Right ventricle myocardium superior (tissue), 1 donor: ENCODE measurements at places on chromosomes 3 and 15.

DNA sequence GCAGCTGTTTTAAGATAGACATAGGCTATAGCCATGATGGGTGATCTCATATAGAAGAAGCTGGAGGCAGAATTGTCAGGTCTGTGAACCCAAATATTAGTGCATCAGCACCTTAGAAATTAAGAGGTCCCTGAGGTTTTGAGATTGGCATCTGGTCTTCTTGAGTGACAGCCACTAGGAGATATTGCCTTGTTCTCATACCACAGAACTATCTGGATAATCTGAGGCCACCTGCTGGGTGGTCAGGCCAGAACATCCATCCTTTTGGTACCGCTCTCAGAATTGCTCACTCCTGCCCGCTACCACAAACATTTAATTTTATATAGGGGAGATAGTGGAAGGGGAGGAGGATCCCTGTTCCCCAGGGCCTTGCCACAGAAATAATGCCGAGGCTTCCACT, 210.6 kb upstream of the ZPLD1 start:
- DNase-seq, result no peak

DNA sequence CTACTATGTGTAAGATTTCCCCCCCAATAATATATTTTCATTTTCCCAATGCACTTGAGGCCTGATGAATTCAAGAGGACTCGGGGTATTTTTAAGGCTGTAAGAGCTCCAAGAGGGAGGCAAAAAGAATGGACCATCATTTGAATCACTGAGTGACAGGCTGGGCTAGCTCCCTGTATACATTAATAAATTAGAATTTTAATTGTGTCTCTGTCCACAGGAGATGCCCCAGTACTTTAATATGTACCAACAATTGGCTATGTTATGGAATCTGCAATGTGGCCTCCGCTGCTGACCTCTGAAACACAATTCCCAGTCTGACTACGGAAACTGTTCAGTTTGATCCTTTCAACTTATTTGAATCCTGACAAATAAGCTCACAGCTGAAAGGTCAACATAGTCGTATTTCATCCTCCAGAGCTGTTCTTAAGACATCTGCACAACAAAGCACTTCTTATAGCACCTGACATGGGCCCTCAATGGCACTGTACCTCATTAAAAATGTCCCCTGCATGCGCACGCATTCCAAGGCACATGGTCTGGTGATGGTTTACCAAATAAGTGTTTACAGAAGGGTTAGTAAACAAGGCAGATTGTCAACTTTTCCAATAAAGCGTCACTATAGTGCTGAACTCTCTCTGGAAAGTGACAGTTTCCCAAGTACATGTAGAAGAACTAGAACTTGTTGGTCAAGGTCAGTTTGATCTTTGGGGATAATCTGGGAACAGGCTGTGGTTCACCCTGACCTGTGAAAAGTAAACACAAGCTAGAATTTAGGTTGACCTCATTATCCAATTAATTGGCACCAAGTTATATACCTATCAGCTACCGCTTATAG, 472.9 kb downstream of the FOXP1 start:
- no peak for DNase-seq

- DNase-seq, result no peak
Measured at GRCh38 chr3:33892655-33893054, 94.2 kb downstream of the PDCD6IP start.

GRCh38 chr3:87336761-87337160, 60.4 kb upstream of the POU1F1 start:
- DNase-seq, result no peak

DNA sequence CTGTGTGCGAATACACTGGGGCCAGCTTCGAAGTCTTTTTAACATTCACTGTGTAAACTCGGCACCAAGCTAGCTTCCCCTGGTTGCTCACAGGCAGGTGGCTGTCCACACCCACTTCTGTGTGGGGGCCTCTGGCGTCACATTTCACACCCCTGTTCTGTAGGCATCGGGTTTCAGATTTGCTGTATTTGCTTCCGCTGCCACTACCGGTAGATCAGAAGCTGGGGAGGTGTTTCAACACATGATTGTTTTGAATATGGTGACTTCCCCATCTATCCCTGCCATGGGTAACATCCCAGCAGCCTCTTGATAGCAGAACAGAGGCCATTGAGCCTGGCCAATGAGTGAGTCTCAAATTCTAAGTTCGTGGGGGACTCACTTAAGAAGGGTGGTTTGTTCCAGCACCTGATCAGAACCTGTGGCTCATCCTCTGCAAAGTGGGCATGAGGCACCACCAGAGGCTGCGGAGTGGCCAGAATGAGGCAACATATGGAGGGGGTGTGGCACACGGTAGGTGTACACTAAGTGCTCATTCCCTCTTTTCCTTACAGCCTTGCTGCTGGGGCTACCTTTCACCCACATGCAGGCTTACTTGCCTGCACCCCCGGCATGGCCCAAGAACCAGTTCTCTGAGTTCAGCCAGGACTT, 61.5 kb downstream of the IQSEC1 start:
- DNase-seq, result peak; percentile 62

- no peak for DNase-seq
Measured at GRCh38 chr15:91142106-91142744, 42.2 kb downstream of the SV2B start.

DNA sequence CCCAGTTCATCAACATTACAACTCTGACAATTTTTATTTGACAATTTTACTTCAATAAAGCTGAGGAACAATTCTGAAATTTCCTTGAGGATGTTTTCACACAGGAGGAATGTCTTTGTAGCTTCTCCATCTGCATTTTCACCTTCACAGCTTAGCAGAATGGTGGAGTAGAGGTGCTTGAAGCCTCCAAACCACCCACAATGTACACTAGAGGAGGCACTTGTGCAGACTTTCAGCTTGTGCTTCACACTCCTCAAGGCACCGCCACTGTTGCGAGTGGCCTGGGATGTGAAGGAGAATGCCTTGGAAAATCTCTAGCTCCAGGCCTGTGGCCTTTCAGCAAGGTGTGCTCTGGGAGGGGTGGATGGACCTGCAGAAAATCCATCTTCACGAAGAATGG, 181.9 kb downstream of the EPHB1 start:
- no peak for DNase-seq

DNA sequence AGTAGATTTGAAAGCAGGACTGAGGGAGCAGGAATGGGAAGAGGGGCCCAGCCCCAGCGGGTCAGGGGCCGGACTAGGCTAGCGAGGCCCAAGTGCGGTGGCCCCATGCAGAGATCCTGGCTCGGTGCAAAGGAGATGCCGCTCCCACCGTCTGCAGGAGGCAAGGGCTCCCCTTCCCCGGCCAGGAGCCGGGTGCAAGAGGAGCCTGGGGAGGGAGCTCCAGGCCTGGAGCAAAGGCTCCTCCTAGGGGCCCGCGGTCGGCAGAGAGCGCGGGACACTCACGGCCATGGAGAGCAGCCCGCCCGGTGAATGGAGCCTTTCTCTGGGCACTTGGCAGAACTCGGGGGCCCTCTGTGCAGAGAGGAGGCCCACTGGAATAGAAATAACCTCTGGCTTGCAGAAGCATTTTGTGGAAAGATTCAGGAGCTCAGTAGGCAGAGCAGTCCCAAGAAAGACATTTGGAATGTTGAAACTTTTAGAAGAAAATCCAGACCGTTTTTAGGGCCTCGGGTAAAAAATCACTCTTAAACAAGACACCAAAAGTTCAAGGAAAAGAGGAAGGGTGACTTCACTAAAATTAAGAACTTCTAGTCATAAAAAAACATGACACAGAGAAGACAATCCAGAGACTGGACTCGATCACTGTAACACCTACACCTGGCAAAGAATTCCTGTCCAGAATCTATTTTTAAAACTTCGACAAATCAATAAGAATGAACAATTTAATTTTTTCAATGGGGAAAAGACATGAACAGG, 43.0 kb upstream of the USP3 start:
- no peak for DNase-seq

DNA sequence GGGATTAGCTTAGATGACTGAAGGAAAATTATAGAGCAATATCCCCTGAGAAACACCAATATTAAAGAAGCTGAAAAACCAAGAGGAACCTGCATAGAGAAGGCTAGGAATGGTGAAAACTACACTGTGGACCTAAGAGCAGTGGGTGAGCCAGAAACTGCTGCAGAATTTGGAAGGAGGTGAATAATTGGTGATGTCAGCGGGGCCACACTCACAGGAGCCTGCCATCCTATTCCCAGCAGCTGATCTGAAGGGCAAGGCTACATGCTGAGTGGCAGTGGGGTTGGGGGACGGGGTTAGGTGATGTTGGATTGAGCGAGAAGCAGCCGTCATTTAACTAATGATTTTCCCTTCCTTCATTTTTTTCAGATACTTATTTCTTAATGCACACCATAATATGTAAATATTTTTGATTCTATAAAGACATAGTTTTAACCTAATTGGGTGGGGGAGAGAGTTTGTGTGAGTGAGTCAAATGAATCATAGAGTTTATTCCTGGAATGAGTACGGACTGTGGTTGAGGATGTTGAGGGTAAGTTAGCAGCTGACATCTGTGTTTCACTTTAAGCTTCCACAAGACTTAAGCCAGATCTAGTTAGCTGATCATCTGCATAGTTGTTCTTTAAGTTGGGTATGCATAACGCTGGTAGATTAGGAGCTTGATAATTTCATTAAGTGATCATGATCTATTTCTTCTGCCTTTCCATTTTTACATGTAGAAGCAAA, 222.8 kb downstream of the PTPRG start:
- no peak for DNase-seq

DNA sequence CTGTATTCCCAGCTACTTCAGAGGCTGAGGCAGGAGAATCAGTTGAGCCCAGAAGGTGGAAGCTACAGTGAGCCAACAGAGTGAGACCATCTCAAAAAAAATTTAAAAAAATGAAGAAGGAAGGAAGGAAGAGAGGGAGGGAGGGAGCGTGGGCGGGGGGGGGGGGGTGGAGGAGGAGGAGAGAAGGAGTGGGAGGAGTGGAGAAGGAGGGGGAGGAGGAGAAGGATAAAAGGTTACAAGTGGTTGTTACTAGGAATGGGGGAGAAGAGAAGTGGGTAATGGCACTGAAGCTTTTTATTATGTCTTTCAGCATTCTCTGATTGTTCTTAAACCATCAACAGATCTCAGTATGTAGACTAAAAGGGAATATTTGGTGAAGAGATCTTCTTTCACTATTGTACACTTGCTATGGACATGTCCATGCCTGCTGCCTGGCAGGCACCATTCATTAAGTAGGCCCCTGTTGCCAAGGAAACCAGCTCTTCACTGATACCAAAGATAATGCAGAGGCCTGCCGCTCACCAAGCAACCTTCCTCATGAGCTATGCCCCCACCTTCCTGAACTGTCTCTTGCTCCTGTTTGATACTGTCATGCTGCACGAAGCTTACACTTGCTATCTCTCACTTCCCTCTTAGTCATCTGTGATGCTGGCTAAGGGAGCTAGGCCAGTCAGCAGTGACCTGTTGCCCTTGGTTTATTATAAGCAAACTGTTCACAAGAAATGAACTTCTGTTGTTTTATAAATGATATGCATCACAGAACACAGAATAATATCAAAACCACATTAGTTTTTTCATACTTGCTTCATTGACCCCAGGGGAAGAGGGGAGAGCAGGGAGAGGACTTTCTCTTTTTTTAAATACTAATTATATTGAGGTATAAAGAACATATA, 23.1 kb downstream of the EPM2AIP1 start:
- no peak for DNase-seq

- DNase-seq, result no peak
Measured at GRCh38 chr3:45915518-45916231, 27.6 kb upstream of the CXCR6 start.

DNA sequence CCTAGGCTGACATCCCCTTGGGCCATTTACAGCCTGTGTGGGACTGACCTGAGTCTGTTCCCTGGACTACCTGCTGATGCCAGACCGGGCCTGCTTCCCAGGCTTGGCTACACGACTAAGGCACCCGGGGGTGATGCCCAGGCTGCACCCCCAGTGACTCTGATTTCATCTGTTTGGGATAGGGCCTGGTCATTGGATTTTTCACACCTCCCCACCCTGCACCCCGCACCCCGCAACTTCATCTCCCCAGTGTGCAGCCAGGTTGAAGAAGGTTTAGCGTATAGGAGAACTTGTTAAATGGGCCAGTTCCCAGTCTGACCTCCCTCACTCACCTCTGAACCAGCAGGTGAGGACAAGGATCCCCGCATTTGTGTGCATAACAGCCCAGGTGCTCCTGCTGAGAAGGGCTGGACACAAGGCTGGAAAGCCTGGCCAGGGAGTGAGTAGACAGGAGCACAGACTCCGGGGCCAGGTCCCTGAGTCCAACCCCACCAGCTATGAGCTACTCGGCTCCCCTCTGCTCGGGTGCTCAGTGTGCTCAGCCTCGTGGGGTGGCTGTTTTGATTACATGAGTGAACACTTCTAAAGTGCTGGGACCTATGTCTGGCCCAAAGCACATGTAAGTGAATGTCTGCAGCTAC, 18.5 kb downstream of the SLC6A20 start:
- no peak for DNase-seq

- no peak for DNase-seq
Measured at GRCh38 chr3:78785004-78785403, 982.8 kb downstream of the ROBO1 start.

DNA sequence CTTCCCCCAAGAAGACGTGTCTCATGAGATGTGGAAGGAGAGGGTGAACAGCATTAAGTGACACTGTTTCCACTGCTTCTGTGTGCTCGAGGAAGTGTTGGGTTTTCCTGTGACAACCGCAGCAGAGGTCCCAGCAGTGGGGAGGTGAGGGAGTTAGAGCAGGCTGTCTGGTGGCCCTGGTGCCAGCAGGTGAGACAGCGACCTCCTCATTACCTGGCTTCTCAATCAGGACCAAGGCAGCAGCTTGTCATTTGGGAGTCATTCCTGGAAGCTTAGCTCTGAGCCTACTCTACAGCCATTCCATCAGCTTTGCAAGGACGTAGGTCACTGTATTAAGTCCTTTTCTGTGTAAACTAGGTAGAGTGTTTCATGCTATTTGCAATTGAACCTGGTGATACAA, 63.3 kb upstream of the RGMA start:
- no peak for DNase-seq

DNA sequence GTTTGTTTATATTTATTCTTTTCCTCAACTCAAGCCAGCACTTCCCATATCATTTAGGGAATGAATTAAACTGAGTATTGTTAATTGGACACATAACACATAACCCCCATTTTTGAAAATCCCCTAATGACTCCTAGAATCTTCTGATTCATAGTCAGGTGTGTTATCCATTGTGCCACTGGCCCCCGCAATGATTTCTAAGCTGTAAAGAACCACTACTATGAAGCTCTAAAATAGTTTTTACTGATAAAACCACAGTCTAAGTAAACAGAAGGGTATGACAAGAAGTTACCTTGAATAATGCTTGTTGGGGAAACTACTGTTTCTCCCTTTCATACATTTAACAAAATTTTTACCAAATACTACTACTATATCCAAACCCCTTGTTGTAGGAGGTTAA, 22.3 kb upstream of the SLC12A8 start:
- no peak for DNase-seq

DNA sequence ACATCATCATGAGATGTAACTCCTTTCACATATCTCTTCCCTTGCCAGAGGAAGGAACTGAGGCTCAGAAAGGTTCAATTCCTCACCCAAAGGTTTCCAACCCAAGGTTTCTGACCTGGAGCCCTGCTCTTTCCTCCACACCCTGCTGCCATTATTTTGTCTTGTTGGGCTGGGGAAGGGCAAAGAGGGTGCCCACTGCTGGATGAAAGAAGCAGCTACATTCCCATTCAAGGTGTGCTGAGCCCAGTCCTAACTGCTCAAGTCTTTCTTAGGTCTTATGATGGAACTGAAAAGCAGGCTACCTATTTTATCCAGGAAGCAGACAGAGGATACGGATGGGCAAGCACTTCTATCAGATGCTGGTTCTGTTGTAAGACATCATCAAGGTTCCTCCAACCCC, 258.0 kb upstream of the CTDSPL start:
- no peak for DNase-seq

GRCh38 chr3:137925080-137925479, 84.9 kb upstream of the CLDN18 start:
- no peak for DNase-seq
